Lower lobe of right lung (tissue), 2 donors: ENCODE measurements at places on chromosomes 13 and 19. TPM values are rescaled to one million over a fixed set of nuclear protein-coding genes. Genes with fewer than 3 reads are reported as not detected.

Gene UBAC2
- 44.5 TPM for total RNA-seq

DNA sequence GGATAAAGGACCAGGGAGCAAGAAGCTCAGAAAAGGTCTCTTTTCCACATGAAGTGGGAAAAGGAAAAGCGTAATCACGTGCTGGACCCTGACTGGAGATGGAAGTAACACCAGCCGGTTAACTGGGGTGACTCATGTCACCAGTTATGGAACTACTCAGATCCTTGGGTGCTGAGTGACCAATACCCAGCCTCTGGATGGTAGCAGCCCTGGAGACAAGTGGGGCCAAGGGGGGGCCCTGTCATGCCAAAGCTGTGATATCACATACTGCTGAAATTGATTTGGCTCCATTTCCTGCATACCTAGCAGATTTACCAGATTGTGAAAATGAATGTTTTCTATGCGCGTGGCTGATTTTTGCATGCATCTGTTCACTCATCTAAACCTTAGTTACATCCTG is 158.9 kb downstream of the ZIC5 start:
- DNase-seq: no peak

DNA sequence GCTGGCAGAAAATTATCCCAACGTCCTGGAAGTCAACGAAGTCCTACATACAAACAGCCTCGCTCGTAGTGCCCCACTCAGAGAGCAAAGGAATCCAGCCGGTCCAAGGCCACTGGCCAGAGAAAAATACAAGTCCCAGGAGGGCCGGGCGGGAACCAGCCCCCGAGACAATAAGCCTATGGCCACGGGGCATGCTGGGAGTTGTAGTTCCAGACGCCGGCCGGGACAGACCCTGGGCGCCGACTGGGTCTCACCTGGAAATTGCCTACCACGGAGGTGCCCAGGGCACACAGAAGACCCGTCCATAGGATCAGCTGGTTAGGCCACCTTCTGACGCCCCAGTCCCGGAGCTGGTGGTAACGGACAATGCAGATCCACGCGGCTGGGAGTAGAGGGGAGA is 5.4 kb downstream of the TMEM150B start:
- no peak for DNase-seq

DNA sequence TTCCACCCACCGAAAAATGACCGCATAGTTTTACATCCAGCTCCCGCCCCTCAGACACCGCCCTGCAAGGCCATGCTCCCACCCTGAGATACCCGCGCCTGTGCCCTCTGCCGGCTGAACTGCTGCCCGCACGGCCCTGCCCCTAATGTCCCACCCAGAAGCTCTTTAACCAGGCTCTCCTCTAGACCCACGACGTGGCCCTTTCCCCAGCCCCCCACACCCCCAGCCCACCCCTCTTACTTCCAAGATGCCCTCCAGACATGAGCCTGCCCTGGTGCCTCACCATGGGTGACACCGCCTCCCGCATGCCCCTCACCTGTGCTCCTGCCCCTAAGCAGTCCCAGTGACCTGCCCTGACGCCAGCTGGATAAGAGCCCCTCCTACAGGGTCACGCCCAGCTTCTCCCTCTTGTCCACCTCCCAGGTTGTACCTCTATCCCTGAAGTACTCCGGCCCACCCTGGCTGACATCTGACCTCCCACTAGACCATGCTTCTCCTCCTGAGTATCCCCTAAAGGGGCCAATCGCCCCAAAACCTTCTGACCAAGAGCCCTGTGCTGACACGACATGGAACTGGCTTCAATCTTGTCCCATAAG is 51.2 kb downstream of the COLGALT1 start:
- no peak for DNase-seq

- DNase-seq: no peak
These were observed 8.4 kb upstream of the ECH1 start for GRCh38 chr19:38839816-38840582.
